ENCODE measurements at places on chromosomes 7 and 10.

GRCh38 chr10:85594239-85594638, 772.4 kb downstream of the GRID1 start:
- no peak for DNase-seq

DNA sequence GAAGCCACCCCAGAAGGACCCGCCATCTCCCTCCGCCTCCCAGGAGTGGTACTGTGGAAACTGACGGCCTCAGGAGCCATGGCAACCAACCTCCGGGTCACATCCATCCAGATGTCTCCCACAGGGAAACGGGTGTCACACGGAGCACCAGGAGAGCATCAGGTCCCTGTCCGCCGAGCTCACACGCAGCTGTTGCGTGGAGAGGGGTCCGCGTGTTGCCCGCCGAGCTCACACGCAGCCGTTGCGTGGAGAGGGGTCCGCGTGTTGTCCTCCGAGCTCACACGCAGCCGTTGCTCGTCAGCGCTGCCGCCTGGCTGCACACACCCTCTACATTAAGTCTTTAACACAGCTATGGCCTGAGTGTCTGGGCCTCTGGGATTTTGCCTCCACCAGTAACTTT, 311.1 kb upstream of the SHH start:
- DNase-seq, result no peak

- no peak for DNase-seq
Observed at GRCh38 chr10:73814896-73815718, 3.7 kb upstream of the NDST2 start.

DNA sequence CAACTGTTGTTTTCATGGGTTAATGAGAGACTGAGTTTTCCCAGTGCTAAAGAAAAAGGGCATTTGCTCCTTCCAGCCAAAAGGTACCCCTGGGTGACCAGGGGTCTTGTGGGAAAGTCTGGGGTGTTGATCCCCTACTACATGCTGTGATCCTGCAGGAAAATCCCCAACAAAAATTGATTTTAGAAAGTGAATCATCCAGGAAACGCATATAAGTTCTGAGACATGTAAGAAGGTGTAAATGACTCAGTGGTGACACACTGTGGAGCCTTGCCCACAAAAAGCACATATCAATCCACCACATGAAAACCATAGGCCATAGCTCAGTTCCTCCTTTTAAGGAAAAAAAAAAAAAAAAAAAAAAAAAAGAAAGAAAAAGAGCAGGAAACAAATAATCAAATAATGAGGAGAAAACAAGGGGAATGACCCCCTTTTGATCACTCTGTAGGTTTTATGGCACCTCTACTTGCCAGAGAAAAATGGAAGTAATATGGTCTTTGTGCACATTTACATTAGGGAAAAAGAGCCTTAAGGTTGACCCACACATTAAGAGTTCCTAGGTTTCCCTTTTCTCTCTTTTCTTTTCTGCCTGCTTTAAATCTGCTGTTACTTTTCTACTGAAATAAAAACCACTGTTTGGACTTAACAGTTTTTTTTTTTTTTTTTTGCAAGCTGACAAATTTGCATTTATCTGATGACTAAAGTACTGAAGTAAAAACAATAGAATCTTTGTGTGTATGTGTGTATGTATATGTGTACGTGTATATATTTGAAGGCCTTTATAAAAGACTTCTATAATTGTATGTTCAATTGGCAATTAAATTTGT, 386.0 kb downstream of the KIF20B start:
- DNase-seq, result peak; percentile 26

- no peak for DNase-seq
Observed at GRCh38 chr7:105752671-105753275, 123.6 kb downstream of the ATXN7L1 start.

DNA sequence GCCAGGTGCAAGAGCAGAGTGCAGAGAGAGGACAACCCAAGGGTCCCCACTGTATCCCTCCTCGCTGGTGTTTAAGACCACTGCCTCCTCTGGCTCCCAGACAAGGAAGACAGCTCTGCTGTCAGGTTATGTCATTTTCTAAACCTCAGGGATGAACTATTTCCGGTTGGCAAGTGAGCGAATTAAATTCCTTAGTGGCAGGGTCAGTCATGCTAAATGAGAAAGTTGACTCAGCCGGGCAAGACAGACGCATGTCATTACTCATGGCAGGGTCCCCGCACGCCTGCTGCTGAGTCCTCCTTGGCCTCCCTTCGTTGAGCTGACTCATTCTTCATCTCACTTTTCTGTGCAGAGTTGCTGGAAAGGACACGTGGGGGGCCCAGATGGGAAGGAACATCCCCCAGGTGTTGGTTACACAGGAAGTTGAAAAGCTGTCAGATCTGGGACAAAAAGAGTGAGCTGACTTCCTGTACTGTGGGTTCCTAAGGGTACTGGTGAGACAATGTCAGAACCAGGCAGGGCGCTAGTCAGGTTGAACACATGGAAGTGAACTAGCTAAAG, 47.1 kb upstream of the UCN3 start:
- peak; percentile 97 for DNase-seq

Measured in kidney glomerular epithelial cell (primary cell).